Stimulated activated CD8-positive, alpha-beta memory T cell treated with anti-CD3 and anti-CD28 coated beads, Interleukin-4, amount 100 ng/mL, for 4 hours (primary cell): ENCODE measurements at places on chromosomes 1 and 21.
A peak's percentile ranks its signal among the peaks of the same experiment; 100 is the strongest.

GRCh38 chr1:40594187-40594531 lies 62.7 kb downstream of the ZNF684 start:
- no peak for DNase-seq

- no peak for DNase-seq
Measured at GRCh38 chr1:181452746-181453145, 30.6 kb upstream of the CACNA1E start.

- DNase-seq = no peak
Measured at GRCh38 chr1:219560856-219561255, 52.0 kb downstream of the ZC3H11B start.

DNA sequence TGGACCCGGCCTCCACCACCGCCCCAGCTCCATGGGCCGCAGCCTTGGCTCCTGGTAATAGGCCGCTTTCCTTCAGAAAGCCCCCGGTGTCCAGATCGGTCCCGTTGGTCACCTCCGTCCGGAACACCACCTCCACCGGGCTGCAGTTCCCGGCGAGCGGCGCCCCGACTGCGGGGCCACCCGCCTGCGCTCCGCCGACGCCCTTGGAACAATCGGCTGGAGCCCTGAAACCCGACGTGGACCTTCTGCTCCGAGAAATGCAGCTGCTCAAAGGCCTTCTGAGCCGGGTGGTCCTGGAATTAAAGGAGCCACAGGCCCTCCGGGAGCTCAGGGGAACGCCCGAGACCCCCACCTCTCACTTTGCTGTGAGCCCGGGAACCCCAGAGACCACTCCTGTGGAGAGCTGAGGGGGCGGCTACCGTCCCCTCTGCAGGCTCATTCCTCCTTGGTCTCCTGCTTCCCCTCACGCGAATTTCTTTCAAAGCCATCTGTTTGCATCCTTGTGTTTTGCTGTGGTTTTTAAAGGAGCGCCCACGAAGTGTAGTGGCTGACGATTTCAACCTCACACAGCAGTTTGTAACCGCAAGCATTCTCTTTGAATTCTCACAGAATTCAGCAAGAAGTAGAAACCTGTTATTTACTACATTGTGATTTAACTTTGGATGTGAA lies 6.0 kb downstream of the FCRLB start:
- no peak for DNase-seq

- DNase-seq = no peak
Measured at GRCh38 chr1:24364975-24365678, 46.0 kb downstream of the GRHL3 start.

DNA sequence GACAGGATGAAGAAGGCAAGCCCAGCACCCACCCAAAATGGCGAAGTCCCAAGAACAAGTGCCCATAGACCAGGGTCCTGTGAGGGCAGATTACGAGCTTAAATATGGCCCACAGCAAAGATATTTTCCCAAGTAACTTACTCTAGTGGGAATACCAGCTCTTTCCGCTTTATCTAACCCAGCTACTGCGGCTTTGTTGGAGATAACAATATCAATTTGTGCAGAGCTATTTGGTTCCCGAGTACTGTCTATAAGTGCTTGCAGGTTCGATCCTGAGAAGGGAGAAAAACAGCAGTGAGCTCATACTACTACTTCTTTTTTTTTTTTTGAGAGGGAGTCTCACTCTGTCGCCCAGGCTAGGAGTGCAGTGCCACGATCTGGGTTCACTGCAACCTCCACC lies 14.3 kb upstream of the DNAJC28 start:
- DNase-seq = no peak

DNA sequence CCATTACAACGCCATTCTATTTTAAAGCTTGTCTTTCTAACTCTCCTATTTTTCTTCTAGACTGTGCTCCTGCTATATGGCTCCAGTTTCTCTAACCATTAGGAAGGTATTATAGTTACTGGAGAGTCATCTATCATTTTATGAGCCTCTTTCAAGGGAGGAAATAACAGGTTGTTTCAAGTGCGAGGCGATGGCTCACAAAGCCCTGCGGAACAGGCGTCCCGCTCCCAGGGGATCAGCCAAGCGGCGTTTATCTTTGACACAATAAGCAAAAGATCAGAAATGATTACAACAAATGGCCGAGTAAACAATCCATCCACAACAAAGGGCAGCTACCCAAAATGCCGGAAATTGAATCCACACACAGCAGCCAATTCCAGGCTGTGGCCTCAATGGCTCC lies 249.5 kb upstream of the POU3F1 start:
- DNase-seq = no peak

- no peak for DNase-seq
Measured at GRCh38 chr1:182785181-182785580, 4.4 kb upstream of the NPL start.

GRCh38 chr1:234529095-234529949 lies 50.3 kb upstream of the TARBP1 start:
- no peak for DNase-seq

GRCh38 chr21:32538147-32538792 lies 47.1 kb downstream of the TCP10L start:
- DNase-seq = peak; percentile 13

GRCh38 chr1:184489908-184490307 lies 103.1 kb downstream of the C1orf21 start:
- no peak for DNase-seq

DNA sequence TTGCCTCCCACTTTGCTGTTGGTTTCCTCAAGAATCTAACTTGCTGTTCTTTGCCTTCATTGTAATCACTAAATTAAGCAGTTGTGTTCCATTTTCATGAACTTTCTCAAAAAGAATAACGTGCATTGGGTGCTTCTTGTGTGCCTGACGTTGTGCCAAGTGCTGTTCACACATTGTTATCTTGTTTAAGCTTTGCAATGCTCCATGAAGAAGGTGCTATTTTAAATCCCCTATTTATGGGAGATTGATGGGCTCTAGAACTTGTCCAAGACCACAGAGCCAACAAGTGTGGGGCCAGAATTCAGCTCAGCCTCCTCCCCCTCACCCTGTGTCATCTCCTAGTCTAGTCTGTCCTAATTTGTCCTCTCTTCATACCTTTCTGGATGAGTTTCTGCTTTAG lies 199.8 kb downstream of the C1orf94 start:
- no peak for DNase-seq

GRCh38 chr1:62280150-62280549 lies 39.1 kb downstream of the KANK4 start:
- DNase-seq = no peak

GRCh38 chr1:48093696-48094528 lies 96.7 kb upstream of the TRABD2B start:
- DNase-seq = peak; percentile 31

DNA sequence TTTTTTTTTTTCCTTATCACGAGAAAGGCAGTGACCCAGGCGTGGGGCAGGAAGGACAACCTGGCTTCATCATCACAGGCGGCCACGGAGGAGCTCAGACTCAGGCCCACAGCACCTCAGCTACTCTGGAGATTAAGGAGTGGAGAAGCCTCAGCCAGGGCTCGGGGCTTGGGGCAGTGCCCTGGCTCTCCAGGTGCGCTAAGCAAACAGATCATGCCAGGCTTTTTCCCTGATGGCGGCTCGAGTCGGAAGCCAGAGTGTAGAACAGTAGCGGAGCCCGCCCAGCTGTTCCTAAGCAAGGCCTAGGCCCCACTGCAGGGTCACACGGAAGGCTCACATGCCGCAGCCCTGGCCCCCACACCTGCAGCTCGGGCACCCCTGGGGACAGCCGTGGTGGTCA lies 70.7 kb downstream of the AGPAT3 start:
- DNase-seq = no peak

GRCh38 chr21:19076031-19076430 lies 672.4 kb upstream of the TMPRSS15 start:
- DNase-seq = no peak

DNA sequence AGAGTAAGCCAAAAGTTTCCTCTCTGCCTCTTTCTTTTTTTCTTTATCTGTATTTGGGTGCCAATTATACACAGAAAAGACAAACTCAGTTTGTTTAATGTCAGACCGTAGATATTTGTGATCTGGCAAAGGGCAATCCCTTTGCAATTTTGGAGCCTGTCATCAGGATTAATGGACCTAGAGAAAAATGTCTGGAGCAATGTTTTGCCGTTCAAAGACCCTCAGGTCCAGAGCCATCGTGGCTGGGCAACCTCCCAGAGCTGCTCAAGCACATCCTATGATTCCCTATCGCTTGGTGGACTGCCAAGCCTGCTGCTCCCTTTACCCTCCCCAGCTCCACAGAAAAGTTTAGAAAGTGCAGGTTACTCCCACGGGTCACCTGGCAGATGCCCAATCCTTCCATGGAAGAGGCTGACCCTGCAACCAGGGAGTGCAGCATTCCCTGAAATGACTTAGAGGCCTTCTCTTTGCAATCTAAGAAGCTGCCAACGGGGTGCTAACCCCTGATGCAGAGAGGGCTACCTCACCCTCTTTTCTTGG lies 112.5 kb upstream of the NGF start:
- DNase-seq = no peak

- DNase-seq = no peak
Measured at GRCh38 chr1:61435226-61435625, 289.7 kb downstream of the TM2D1 start.
